NCI-H1105 treated with DMSO at 0.1 percent for 48 hours (cell line): ENCODE measurements at places on chromosomes 4 and X.
A peak's percentile ranks its signal among the peaks of the same experiment; 100 is the strongest.

DNA sequence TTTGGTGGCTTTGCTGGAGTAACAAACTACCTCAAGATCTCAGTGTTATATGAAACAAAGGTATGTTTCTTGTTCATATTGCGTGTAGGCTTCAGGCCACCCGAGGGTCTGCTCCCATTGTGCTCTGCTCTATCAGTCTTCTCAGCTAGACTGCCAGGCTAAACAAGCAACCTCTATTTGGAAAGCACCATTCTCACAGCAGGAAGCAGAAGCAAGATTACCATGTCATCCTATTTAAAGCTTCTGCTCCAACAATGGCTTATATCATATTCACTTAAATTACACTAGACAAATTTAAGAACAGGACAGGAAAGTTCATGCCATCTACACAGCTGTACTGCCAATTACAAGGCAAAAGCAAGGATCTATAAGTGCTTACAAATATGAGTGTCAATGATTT lies 385.8 kb downstream of the PPARGC1A start:
- DNase-seq, result no peak

GRCh38 chr4:104973708-104974107 lies 173.0 kb upstream of the TET2 start:
- no peak for DNase-seq

- no peak for DNase-seq
Observed at GRCh38 chr4:78311306-78311705, 240.3 kb upstream of the ANXA3 start.

GRCh38 chr4:104424475-104424941 lies 70.2 kb downstream of the CXXC4 start:
- DNase-seq, result no peak

- no peak for DNase-seq
Observed at GRCh38 chr4:104879367-104879766, 267.3 kb upstream of the TET2 start.

DNA sequence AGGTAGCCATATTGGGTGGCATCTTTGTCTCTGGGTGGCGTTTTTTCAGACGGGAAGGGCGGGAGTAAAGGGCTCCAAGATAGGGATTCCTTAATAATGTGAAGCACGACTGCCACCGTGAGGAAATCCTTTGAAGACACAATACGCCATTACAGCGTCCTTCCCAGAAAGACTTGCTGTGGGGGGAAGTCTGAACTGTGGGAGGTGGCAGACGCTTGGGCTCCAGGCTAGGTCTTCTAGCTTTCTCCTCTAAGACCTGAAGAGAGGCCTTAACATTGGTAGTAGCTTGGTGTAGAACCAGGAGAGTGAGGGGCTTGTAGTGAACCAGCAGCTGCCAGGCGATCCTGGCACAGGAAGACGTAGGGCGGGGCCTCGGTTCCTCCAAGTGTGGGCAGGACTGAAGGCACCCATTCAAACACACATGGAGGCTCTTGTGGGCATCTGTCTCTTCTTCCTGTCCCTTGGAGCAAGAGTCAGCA lies 197.3 kb downstream of the OR13H1 start:
- DNase-seq, result no peak

- DNase-seq, result no peak
Observed at GRCh38 chrX:118734909-118735308, 7.5 kb downstream of the IL13RA1 start.

GRCh38 chrX:75096331-75096730 lies 59.8 kb downstream of the ABCB7 start:
- DNase-seq, result no peak

GRCh38 chr4:100977746-100978397 lies 369.5 kb downstream of the PPP3CA start:
- peak; percentile 1 for DNase-seq

- DNase-seq, result no peak
Observed at GRCh38 chr4:160318567-160319220, 1215.8 kb downstream of the RAPGEF2 start.

GRCh38 chr4:184253072-184253420 lies 35.4 kb upstream of the ENPP6 start:
- no peak for DNase-seq

DNA sequence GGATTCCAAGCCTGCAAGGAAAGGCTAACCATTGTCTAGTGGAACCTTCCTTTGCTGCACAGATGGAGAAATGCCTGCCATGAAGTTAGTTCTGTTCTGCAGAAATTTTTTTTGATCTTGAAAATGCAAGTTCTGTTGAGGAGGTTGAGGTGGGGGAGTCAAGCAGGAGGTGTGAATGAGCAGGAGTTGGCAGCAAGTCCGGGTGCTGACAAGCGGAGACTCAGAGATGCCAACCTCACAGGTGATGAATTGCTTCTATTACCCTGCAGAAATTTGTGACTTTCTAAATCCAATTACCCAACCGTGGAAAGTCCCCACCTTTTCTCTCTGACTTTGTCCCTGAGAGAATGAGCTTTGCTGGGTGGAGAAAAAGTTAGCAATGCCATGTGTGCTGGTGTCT lies 350.1 kb downstream of the DHRSX start:
- no peak for DNase-seq

DNA sequence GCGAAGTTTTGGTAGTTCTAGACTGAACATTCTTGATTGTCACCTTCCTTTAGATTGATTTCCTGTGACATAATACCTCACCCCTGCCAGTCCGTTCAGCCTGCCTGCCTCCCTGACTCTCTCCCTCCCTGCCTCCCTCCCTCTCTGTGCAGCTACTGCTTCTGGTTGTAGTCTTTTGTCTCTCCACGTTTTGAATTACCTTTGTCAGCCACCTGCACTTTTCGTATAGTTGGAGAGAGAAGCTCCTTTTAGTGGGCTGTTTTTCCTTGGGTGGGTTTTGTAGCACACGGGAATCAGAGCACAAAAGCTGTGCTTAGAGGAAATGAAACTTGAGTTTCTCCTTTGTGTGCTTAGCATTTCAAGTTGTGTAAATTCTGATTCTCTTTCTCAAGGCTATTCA lies 32.6 kb upstream of the MSMO1 start:
- no peak for DNase-seq

DNA sequence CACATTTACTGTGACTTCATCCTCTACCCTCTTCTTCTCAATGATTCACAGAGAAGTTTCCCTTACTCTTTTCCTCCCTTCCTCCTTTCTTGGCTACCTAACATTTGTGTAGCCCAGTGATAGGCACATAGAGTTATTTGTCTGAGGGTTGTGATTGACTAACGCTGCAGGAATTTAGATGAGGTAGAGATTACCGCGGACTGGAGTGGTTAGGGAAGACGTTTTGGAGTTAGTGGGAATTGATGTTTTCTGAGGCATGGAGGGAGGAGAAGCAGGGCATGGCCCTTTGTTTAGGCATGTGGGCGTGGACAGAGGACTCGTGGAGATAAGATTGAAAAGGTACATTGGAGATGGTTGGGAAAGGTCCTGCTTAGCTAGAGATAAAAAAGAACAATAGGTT lies 246.7 kb downstream of the GPAT3 start:
- no peak for DNase-seq

GRCh38 chrX:24838629-24839028 lies 144.9 kb downstream of the POLA1 start:
- DNase-seq, result peak; percentile 27
